Hematopoietic multipotent progenitor cell treated with erythropoietin and hydrocortisone succinate and interleukin-3 and kit ligand, for 6 days (in vitro differentiated cells): ENCODE measurements at places on chromosomes 7 and 10.

GRCh38 chr7:66790196-66790595, 49.7 kb downstream of the RABGEF1 start:
- no peak for DNase-seq

DNA sequence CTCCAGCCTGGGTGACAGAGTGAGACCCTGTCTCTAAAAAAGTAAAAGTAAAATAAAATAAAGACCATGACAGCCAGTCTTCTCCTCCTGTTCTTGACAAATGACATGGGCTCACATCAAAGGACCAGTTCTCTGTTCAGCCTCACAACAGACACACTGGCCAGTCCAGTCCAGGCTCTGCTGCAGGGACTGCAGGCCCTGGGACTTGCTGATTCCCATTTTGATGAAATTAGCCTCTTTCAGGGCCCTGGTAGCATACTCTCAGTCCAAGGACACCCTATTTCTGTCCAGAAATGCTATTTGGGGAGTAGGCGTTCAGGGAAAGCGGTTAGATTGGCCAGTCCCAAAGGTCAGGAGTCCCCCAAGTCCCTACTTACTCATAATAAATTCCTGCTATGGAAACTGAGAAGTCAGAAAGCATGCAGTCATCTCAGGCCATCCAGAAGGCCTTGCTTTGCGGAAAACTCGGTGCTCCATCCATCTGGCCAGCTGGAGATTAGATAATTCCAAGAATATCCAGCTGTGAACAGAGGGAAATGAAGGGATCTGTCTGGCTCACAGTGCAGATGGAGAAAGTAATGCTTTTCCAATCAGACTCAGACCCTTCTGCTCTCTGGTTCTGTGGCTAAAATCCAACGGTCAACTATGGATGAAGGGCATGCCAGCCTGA, 74.4 kb downstream of the RAB11FIP2 start:
- DNase-seq: no peak

DNA sequence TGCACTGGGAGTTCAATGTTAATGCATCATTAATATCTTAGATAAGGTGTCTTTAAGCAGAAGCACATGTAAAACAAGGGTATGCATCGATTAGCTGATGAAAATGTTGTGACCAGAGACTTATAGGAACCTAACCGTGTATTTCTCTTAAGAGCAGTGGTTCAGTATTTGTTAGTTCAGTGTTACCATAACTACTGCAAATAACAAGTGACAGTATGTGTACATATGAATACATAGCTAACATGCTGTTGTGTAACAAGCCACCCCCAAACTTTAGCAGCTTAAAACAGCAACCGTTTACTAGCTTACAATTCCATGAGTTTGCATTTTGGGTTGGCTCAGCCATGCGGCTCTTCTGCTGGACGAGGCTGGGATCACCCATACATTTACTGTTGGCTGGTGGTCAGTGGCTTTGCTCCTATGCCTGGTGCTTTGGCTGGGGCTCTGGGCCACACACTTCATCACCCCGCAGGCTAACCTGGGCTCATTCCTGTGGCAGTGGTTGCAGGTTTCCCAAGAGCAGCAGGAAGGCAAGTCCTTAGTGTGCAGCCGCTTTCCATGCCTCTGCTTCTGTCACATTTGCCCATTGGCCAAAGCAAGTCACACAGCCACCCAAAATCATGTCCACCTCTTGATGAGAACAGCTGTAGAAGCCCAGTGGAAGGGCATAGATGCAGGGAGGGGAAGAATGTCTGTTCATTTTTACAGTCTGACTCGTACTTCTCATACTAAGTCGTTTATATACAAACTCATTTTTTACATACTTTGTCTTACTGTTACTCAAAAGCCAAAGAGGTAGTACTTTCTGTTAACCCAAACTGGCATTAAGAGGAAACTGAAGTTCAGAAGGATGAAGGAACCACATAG, 103.3 kb upstream of the GATA3 start:
- no peak for DNase-seq

DNA sequence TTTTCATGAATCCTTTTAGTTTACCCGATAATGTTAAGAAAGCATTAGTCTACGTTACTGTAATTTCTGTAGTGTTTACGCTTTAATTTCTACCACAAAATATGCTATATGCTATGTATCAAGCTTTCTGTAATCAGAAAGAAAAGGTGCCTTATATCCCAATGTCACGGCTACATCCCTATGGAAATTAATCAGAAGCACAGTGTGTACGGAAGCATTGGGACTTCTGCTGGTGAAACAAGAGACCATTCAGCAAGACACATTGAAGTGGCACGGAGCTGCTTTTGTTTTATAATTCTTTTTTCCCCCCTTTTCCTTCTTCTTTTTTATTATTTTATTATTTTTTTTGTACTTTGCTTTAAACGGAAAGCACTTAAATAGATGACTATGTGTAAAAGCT, 31.2 kb upstream of the SH2B2 start:
- no peak for DNase-seq

DNA sequence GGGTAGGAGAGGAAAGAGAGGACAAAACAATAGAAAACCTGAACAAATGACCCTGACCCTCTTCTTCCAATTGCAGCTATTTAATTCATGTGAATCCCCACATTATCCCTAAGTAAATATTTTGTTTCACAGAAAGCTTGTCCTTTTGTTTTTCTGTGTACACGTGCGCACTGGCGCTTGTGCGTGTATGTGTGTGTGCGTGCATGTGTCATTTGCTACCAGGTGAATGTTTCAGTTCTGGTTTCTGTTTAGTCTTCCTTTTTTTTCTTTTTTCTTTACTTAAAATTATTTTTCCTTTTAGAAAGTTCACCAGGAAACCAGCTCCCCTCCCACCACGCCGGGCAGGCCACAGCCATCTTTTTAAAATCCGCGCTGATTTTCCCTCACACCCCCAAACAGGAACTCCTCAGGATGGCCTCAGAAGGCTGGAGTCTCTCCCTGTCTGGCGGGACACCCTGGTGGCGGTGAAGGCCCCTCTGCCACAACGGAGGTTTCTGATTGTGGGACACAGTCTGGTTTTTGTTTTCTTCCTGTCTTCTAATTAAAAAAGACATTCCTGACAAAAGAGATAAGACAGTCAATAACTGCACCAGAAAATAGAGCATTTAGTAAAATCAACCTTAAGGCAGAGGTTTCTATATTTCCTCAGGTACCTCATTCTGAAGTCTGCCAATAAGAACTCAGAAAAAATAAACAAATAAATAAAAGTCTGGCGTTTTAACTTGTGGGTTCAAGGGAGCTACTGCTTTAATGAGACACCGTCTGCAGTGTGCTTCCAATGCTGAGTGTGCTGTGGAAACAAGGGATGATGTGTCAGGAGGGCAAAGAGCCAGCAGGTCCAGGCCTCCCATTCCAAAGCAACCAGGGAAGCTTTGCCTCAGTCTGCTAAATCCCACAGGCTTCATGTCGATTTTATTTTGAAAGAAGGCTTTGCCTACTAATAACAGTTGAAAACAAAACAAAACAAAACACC, 17.4 kb downstream of the IRF5 start:
- no peak for DNase-seq

- DNase-seq: no peak
These were observed 78.2 kb downstream of the FAM53B start for GRCh38 chr10:124665980-124666379.

DNA sequence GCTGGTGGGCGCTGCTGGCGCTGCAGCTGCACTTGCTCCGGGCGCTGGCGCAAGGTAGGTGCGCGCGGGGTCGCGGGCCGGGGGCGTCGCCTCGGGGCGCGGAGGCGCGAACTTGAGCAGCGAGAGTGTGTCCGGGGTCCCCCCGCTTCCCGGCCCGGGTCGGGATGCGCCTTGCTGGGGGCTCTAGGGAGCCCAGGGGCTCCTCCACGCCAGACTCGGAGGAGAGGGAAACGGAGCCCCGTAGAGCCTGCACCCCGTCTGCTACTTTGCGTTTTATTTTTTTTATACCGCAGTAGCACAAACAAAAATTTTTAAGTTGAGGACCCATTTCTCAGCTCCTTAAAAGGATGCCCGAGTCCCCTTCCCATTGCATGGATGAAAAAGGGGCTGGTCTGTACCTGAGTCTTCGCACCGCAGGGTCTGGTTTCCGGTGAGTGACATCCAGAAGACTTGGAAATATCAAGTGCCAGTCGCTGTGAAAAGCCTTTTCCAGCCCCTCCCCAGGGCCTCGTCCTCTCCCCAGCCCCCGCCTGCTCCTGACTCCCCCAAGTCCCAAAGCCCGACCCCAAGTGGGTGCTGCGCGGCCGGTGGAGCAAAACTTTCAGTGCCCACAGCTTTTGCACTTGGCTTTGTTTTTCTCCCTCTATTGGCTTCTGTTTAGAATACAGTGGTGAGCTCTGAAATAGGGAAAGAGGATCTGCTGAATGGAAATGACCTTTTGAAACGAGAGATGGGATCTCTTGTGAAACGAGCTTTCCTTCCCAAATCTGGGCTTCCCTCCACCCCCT, 973 bp downstream of the SDK1 start:
- peak; percentile 44 for DNase-seq

DNA sequence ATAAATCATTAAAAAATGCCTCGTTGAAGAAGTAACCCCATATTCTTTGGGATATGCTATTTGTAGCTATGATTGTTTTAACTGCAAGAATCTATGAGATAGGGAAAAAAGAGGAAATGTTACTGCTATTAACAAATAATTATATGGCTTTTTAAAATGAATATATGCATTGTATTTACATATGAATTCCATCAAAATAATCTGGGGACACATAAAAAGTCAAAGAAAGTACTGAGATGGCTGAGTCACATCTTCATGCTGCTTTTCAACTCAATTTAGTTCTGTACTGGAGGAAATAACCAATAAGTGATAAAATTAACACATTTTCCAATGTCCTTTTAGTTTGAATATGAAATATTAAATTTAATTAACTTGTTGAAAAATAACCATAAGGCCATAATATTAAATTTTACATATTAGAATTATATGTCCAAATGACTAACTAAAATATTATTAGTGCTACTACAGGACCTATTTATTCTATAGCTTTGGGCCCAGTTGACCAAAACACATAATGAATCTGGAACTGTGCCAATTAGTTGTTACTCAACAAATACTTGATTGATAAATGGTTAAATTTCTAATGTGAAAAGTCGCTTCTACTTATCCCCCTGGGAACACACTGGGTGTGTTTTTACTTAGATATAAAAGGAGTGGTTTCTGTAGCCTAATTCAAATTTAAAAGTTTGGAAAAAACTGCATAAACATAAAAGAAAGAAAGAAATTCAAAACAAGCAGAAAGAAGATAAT, 214.6 kb upstream of the PFKP start:
- no peak for DNase-seq

DNA sequence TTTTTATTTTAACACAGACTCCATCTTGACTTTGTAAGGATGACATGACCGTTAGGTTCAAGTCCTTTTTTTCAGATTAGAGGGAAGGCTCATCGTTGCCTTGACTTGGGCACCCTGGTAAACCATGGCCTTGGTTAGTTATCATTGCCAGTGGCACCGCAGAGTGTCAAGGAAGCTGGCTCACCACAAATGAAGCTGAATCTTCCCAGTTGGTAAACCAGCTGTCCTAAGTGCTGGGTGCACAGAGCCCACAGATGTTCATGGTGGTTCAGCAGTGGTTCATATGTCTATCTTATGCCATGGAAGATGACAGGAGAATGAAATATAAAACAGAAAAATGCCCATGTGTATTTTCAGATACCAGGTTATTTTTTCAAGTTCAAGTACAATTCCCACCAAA, 273.6 kb downstream of the PLXDC2 start:
- DNase-seq: peak; percentile 5

- no peak for DNase-seq
These were observed 17.7 kb upstream of the IGFBP3 start for GRCh38 chr7:45938626-45939302.

GRCh38 chr10:124701881-124702656, 42.1 kb downstream of the FAM53B start:
- DNase-seq: no peak

- DNase-seq: no peak
These were observed 175.6 kb downstream of the FAM107B start for GRCh38 chr10:14598809-14599764.

DNA sequence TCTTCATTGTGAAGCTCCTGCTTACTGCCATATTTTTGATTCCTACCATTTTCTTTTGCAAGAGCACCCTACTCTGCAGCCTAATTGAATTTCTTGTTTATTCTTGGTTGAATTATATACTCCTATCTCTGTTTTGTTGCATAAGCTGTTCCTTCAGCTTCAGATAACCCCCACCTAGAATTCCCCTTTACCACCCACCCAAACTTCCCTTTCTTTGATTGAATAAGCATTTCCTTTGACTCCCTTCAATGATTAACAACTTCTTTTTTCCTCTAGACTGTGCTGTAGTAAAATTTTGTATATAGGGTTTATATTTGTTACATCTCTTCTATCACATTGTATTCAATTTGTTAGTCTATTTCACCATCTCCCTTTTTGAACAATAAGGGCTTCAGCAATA, 168.1 kb downstream of the GPR37 start:
- no peak for DNase-seq

- DNase-seq: peak; percentile 88
These were observed 38.3 kb downstream of the LRRC72 start for GRCh38 chr7:16564909-16565426.

GRCh38 chr7:151757274-151757673, 119.6 kb downstream of the PRKAG2 start:
- DNase-seq: no peak

GRCh38 chr10:114437473-114438292, 33.4 kb upstream of the AFAP1L2 start:
- DNase-seq: peak; percentile 37

- peak; percentile 22 for DNase-seq
These were observed 26.4 kb upstream of the IL6 start for GRCh38 chr7:22700559-22701002.

- no peak for DNase-seq
These were observed 86.2 kb upstream of the PDGFA start for GRCh38 chr7:605661-606450.

GRCh38 chr7:148265896-148266295, 324.7 kb upstream of the C7orf33 start:
- DNase-seq: no peak

GRCh38 chr10:119541046-119541445, 1.5 kb downstream of the RGS10 start:
- no peak for DNase-seq

GRCh38 chr7:130486114-130486953, 5.6 kb upstream of the MEST start:
- peak; percentile 87 for DNase-seq
